Muscle of arm (tissue), 14 donors: ENCODE measurements at places on chromosomes 5 and 9.

DNA sequence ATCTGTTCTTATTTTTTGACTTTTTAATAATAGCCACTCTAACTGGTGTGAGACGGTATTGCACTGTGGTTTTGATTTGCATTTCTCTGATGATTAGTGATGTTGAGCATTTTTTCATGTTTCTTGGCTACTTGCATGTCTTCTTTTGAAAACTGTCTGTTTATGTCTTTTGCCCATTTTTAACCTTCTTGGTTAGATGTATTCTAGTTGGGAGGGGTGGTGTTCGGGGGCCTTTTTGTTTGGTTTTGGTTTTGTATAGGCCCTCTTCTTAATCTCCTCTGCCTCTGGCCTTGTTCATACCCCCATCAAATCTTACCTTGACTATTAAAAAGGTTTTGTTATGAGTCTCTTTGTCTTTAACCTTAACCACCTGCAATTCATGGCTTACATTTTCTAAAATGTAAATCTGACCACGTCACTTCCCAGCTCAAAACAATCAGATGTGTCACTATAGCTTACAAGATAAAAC is 107.8 kb upstream of the NR4A3 start:
- no peak for DNase-seq

- no peak for DNase-seq
These were observed 39.6 kb upstream of the FGF1 start for GRCh38 chr5:142725231-142726187.

DNA sequence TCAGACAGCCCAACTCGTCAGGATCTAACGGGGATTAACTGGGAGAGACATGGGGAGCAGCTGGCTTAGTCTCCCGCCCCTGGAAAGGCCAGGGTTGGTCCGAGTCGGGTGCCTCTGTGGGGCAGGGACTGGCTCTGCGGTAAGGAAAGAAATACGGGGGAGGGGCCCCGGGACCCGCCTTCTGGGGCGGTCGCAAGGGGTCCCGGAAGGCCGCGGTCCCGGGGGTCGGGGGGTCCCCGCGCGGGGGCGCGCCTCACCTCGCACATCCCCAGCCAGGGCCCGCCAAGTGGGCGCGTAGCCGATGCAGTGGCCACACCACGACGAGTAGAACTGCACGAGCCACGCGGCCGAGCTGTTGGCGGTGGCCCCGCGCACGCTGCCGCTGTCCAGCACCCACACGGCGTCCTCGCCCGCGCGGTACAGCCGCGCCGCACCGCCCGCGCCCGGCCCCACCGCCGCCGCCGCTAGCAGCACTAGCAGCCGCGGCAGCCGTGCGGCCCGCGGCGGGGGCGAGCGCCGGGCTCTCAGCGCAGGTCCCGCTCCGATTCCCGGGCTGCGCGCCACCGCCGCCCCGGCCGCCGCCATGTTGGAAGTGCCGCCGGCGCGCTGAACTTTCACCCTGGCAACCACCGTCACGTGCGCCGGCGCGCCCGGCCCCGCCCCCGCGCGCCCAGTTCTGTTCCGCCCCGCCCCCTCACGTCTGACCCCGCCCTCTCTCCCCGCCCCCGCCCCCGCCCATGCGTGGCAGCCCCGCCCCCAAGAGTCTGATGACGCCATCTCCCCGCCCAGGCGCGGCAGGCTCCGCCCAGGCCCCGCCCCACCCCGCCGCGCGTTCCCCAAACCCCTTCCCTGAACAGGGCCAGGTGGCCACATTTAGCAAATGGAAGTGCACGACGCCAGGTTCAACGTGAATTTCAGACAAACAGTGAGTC is at the start of gene QSOX2:
Gene QSOX2 (minus strand): TSS at position 594 of the 932 bp plus-strand sequence. CDS start 9 bp downstream, at position 585.
- DNase-seq = peak; percentile 79

DNA sequence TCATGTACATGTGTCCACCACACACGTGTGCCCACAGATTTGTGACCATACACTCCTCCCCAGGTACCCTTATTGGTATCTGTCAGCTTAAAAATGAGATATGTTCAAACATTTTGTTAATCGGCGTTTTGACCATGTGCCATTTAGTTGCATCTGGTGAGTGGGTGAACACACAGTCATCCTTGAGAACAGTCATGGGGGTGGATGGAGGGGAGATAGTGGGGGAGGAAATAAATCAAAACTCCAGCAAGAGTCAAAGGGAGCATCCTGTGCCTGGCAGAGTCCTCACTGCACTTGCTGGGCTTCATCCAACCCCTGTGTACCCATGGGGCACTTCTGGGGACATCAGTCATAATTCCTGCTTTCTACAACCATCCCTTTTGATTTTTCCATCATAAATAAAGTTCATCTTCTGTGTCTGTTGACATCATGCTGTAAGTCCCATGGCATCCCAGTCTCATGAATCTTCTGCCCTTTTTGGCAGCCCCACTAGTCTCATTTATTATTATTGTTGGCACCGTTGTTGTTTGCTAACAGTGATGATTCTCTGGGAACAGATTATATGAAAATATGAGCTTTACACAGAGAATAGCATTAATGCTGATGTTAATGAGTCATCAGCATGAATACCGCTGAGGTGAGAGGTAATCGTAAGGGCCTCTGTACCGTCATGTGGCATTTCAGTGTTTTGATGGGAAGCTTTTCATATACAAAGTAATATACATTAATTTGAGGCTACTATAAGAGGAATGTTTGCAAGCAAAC is 24.4 kb upstream of the CLK4 start:
- no peak for DNase-seq

- no peak for DNase-seq
These were observed 58.1 kb downstream of the DENND1A start for GRCh38 chr9:123871781-123872180.
